ENCODE measurements at places on chromosomes 16 and 17.

DNA sequence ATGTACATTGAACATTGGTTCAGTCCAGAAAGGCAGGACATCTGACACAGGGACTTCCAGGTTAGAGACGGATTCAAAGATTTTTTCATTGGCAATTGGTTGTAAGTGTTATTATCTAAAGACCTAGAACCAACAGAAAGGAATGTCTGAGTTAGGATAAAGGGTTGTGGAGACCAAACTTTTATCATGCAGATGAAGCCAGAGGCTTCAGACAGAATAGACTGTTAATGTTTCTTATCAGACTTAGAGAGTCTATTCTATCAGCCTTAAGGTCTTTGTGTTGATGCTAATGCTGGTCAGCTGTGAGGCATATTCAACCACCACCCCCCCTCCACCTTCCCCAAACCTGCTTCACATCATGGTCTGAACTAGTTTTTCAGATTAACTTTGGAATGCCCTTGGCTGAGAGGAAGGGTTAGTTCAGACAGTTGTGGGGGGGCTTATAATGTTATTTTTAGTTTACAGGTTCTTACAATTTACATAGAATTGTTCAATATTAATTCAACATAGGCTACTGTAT is 2.1 kb upstream of the ITGB3 start:
- no peak for DNase-seq

DNA sequence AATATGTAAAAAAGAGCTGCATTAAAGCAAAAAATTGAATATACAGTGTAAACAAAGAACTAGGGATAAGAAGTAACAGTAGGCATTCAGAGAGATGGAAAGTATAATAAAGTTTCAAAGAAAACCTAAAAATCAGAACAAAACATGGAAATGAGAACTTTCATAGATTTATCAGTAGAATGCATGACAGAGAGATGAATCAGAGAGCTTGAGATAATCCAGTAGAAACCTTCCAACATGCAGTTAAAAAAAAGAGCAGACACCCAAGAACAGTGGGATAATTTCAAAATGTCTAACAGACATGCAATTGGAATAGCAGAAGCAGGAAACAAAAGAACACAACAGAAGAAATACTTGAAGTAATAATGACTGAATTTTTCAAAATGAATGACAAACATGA is 1384.2 kb downstream of the CDH11 start:
- no peak for DNase-seq

DNA sequence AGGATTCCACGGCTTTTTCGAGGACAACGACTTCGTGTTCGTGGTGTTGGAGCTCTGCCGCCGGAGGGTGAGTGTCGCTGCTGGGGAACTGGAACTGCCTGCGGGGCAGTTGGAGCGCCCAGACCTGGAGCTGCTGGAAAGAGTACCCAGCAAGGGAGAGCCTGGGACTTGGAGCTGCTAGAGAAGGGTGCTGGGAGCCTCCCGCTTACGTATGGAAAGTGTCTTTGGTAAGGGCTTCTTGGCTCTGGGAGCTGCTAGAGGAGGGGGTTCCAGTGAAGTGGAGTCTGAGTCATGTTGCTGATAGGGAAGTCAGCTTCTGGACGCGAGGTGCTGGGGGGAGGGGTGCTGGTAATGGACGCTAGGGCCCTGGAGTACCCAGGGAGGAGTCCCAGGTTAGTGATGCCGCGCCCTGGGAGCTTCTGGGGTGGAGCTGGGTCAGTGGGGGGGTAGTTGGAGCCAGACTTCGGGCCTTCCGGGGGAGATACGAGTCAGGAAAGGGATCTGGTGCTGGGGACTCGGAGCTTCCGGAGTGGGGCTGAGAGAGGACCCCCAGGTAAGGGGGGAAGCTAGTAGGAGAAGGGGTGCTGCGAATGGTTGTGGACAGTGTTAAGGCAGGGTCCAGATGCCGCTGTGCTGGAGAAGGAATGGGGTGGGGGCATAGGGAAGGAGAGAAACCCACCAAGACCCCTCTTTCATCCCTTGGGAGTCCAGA is 741 bp downstream of the PLK1 start:
- no peak for DNase-seq

GRCh38 chr17:30226878-30227277 is 8.6 kb downstream of the SLC6A4 start:
- DNase-seq = no peak

GRCh38 chr17:64331366-64331765 is 59.3 kb downstream of the PECAM1 start:
- no peak for DNase-seq

DNA sequence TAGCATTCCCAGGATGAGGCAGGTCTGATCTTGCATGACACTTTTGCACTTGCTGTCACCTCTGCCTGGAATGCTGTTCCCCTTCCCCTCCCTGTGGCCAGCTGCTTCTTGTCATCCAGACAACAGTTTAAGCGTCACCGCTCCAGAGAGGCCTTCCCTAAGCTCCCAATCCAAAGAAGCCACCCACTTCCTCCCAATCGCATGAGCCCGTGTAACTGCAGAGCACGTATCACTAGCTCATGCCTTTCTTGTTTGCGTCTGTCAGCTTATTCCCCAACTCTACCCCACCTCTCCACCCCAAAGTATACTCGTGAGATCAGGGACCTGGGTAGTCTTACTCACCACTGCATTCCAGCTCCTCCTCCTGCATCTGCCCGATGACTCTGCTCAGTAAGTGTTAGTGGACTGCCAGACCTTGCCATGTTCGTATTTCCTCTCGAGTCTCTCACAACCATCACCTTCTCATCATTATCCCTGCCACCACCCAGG is 92.8 kb downstream of the GAS7 start:
- no peak for DNase-seq

- DNase-seq = no peak
Measured at GRCh38 chr17:79372470-79373238, 238.2 kb downstream of the RBFOX3 start.

DNA sequence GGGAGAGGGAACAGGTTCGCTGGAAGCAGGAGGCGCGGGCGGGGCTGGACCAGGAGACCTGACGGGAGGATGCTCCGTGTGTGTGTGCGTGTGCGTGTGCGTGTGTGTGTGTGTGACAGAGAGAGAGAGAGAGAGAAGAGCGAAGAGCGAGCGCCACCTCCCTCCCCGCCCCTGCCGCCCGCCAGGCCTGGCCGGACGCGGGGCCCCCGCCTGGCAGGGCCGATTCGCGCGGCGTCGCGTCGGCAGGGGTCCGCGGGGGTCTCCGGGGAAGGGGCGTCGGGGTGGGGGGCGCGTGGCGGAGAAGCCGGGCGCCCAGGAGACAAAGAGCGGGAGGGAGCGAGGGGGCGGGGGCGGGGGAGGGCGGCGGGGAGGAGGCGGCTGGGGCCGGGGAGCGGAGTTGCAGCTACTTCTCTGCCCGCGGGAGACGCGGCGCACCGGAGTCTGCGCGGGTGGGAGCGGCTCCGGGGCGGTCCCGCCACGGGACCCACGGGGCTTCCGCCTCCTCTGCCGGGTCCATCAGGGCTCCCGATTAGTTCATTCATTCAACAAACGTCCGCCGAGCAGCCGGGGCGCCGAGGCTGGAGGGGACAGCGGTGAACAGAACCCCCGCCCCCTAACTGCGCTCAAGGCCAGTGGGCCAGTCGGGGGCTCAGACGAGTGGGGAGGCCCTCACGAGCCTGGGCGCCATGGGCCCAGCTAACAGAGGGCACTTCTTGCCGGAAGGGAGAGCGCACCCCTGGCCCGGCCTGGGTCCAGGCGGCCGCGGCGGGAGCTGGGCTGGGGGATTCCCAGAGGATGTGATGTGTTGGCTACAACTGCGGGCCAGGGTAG is at the start of gene SAMD14:
SAMD14 (minus strand) TSS at position 433 of the 831 bp plus-strand sequence. CDS start 5,201 bp downstream, outside the sequence.
- no peak for DNase-seq

DNA sequence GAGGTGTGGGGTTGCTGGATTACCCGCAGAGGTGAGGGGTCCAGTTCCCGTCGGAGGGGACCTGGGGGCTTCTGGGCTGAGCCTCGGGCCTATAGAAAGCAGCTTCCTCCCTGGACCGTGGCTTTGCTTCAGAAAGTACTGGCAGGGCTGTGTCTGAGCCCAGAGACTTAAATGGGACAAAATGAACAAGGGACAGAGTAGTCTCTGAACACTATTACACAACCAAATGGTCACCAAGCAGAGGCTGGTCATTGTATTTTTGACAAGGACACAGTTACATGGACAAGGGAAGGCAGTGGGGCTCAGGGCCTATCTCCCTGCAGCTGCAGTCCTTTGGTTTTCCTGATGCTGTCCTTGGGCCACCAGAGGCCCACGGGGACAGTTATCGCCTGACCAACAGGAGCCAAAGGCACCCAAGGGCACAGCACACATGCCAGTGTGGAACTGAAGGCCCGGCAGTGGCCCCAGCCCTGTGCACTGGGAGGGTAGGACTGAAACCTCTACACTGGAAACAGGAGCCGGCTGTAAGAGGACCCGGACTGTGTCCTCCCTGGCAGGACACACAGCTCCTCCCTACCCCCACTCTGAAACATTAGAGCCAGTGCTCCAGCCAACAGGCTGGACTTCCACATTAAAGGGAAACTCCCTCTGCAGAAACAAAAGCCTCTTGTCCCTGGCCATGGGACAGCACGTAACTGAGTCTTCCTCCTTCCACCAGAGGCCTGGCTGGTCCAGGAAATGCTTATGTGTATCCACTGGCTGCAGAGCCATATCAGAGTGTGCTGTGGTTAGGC is 26.0 kb upstream of the ERN1 start:
- no peak for DNase-seq

DNA sequence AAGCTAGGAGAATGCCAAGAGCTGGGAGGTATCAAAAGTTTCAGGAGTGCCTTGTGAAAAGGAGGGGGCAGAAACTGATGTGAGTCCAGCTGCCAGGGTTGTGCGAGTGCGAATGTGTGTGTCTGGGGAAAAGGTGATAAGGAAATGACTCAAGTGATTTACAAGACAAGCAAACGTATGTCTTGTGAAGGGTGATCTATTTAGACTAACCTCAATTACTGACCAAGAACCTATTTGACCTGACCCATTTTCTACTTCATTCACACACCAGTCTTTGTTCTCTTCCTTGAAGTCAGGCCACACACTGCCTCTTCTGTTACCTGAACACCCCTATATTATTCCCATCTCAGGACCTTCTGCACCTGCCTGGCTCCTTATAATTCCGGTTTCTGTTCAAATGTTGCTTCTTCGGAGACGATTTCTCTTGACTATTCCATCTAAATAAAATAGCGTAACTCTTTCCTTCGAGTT is 1.0 kb downstream of the GDE1 start:
- no peak for DNase-seq

GRCh38 chr16:4517812-4518680 is 20.5 kb downstream of the CDIP1 start:
- no peak for DNase-seq

- no peak for DNase-seq
Measured at GRCh38 chr17:75039238-75039637, 7.5 kb downstream of the ATP5PD start.

DNA sequence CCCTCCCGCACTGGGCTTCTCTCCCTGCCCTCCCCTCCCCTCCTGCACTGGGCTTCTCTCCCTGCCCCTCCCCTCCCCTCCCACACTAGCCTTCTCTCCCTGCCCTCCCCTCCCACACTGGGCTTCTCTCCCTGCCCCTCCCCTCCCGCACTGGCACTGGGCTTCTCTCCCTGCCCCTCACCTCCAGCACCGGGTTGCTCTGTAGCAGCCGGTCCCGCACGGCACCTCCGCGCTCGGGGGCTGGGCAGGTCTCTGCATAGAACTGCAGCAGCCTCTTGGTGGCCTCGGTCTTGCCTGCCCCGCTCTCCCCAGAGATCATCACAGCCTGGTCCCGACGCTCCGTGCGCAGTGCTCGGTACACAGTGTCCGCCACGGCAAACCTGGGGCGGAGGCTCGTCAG is 9.8 kb downstream of the MYO1C start:
- DNase-seq = no peak

DNA sequence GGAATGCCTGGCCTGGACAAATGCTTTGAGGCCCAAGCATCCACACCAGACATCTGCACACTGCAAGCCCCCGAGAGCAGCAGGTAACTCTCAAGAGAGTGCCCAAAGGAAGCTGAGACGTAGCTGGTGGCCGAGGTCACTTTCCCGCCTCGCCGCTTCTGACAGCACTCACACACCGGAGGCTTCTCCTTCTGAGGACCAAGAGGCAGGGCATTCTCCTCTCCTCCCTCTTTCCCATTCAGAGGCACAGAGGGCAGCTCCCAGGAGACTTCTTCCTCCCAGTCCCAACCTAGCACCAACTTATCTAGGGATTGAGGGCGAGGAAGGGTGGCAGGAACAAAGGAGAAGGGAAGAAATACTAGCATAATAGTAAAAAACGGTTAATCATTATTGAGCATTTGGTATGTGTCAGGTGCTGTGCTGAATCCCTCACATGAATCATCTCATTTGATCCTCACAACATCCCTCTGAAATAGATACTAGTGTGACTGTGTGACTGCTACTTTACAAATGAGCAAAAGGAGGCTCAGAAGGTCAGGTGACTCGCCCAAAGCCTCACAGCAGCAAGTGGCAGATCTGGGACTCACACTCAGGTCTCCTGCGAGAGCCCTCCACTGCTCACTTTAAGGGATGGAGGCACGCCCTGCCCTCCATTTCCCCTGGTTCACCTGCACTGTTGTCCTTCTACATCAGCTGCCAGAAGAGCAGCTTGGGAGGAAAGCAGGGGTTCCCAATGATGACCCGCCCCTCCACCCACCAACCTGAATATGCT is 41.8 kb downstream of the MYO18A start:
- DNase-seq = peak; percentile 34

GRCh38 chr17:65039336-65039988 is 17.1 kb downstream of the GNA13 start:
- peak; percentile 37 for DNase-seq

DNA sequence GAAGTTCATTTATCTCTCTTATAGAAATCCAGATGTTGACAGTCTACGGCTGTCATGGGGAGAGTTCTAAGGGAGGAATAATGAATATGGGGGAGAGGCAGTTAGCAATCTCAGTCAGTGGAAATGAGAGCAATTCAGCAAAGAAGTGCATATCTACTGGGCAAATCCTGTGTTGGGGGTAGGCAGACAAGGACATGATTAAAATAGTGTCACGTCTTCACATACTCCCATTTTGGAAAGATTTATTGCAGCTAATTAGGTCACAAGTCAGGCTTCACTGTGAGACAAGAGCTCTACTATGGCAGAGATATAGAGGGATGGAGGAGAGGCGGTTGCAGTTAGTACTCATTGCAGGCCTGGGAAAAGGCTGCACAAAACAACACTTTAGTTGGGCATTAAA is 29.8 kb downstream of the LRRC36 start:
- no peak for DNase-seq

Measured in activated gamma-delta T cell treated with anti-CD3 and anti-CD28 coated beads, Interleukin-2, amount 50 U/mL, for 16 hours (primary cell).